Hepatocyte (in vitro differentiated cells): ENCODE measurements at places on chromosomes 12 and 14. TPM values are rescaled to one million over a fixed set of nuclear protein-coding genes. Genes with fewer than 3 reads are reported as not detected.

GRCh38 chr12:19158923-19159322, 29.4 kb downstream of the PLEKHA5 start:
- no peak for DNase-seq
- no peak overlapping the region for H3K4me3 ChIP-seq
- no peak overlapping the region for H3K27ac ChIP-seq
- H3K27me3 ChIP-seq: no peaks in the 10 kb centered on the region
- peaks cover 4% of the 10 kb centered on the region for H3K4me1 ChIP-seq
- no peaks in the 10 kb centered on the region for H3K36me3 ChIP-seq

IL22 gene
- total RNA-seq: not detected in 2 replicates

- H3K36me3 ChIP-seq: no peaks in the 10 kb centered on the region
- DNase-seq: no peak
- H3K27ac ChIP-seq: no peak within 1 kb of the TSS
- H3K4me3 ChIP-seq: no peak within 1 kb of the TSS
Observed at GRCh38 chr12:80443974-80444666, at the start of gene PTPRQ. PTPRQ (plus strand) TSS chr12:80444235; CDS start chr12:80444346, 111 bp downstream.

GRCh38 chr12:120678572-120678971, 8.4 kb upstream of the MLEC start:
- H3K27ac ChIP-seq: no peak overlapping the region
- no peak overlapping the region for H3K4me3 ChIP-seq
- H3K27me3 ChIP-seq: no peaks in the 10 kb centered on the region
- H3K36me3 ChIP-seq: no peaks in the 10 kb centered on the region

GRCh38 chr14:95452176-95452892, 64.1 kb downstream of the SYNE3 start:
- H3K27me3 ChIP-seq: no peaks in the 10 kb centered on the region
- no peaks in the 10 kb centered on the region for H3K4me1 ChIP-seq
- no peak overlapping the region for H3K4me3 ChIP-seq
- H3K36me3 ChIP-seq: no peaks in the 10 kb centered on the region
- H3K27ac ChIP-seq: no peak overlapping the region
- DNase-seq: no peak

HOXC12 gene
- not detected in 2 replicates for total RNA-seq

DNA sequence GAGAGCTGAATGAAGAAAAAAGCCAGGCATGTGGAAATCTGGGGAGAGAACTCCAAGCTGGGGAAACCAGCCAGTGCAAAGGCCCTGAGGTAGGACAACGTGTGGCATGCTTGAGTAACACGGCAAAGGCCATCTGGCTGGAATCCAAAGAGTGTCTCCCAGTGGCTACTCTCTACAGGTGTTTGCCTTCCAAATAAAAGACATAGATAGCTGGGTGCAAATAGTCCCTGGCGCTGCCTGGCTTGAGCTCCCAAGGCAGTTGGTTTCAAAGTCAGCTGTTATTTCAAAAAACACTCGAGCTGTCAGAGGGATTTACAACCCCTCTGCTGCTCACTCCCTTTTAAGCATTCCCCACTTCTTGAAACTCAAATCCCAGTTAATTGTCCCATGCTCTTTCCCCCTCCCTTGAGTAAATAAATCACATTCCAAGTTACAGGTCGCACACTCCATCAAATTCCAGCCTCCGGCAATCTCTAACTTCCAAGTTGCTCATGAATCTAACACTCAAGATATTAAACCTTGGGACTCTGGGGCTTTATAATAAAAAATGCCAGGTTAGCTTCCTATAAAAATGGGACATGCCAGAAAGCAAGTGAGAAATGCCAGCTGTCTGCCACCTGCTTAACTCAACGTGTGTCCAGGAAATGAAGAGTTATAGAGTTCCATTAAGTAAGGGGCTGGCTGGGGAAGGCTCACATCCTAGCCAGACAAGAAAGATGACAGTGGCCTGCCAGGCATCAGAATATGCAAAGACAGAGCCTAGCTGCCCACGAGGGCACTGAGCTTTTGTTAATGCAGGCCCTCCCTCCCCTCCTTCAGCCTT, 133.6 kb upstream of the NOS1 start:
- peaks cover 6% of the 10 kb centered on the region for H3K27me3 ChIP-seq
- H3K4me3 ChIP-seq: no peak overlapping the region
- DNase-seq: peak; percentile 51
- peaks cover 4% of the 10 kb centered on the region for H3K4me1 ChIP-seq
- no peaks in the 10 kb centered on the region for H3K36me3 ChIP-seq
- no peak overlapping the region for H3K27ac ChIP-seq

- H3K27me3 ChIP-seq: no peaks in the 10 kb centered on the region
- peak; percentile 67 for DNase-seq
- no peak overlapping the region for H3K27ac ChIP-seq
- H3K36me3 ChIP-seq: no peaks in the 10 kb centered on the region
- no peak overlapping the region for H3K4me3 ChIP-seq
- H3K4me1 ChIP-seq: no peaks in the 10 kb centered on the region
Observed at GRCh38 chr14:49303946-49304516, 282.1 kb downstream of the RPS29 start.

GRCh38 chr14:53327716-53328115, 174.6 kb upstream of the DDHD1 start:
- DNase-seq: no peak
- no peak overlapping the region for H3K4me3 ChIP-seq
- H3K27ac ChIP-seq: no peak overlapping the region
- H3K27me3 ChIP-seq: no peaks in the 10 kb centered on the region

DNA sequence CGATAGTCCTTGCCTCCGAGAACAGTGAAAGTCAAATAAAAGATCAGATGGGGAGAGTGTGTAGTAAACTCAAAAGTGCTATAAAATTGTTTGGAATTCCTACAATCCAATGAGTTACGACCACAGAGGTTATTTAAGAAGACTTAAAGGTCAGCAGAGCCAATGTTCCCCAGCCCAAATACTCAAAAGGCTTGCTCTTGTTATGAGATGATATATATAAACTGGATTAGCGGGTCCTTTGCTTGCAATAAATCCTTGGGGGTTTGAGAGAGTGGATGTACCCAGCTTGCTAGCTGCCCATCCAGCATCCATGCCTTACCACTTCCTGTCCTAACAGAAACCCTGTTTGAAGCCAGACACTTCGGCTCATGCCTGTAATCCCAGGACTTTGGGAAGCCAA, 29.0 kb upstream of the MED13L start:
- H3K4me1 ChIP-seq: no peaks in the 10 kb centered on the region
- no peaks in the 10 kb centered on the region for H3K27me3 ChIP-seq
- H3K27ac ChIP-seq: no peak overlapping the region
- no peak overlapping the region for H3K4me3 ChIP-seq
- H3K36me3 ChIP-seq: no peaks in the 10 kb centered on the region

DNA sequence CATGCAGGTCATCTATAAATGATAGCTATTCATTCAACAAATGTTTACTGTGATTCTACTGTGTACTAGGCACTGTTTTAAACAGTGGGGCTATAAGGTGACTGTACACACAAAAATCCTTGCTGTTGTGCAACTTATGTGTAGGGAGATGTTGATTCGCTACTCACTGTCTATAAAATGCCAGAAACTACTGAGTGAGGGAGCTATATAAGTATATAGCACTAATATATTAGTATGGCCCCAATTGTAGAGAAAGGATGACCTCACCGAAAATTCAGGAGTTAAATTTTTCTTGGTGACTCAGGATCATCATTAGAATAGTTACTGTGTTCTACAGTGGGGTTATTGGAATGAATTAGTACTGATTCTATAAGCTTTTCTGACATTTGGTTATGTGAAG, 117.4 kb downstream of the TGFB3 start:
- DNase-seq: no peak
- H3K27ac ChIP-seq: peak overlapping the region; percentile 2
- peaks cover 37% of the 10 kb centered on the region for H3K4me1 ChIP-seq
- no peaks in the 10 kb centered on the region for H3K36me3 ChIP-seq
- H3K27me3 ChIP-seq: no peaks in the 10 kb centered on the region

DNA sequence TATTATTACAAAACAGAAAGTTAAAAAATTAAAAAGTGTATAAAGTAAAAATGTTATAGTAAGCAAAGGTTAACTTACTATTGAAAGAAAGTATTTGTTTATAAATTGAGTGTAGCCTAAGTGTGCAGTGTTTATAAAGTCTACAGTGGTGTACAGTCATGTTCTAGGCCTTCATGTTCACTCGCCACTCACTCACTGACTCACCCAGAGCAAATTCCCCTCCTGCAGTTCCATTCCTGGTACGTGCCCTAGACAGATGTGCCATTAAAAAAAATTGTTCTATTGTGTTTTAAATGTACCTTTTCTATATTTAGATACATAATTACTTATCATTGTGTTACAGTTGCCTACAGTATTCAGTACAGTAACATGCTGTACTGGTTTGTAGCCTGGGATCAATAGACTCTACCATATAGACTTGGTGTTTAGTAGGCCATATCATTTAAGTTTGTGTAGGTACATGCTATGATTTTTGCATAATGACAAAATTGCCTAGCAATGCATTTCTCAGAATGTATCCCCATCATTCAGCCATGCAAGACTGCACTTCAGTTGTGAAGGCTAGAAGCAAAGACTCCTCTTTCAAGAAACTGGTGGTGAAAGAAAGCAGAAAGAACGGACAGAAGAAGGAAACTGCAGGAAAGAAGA, 100.6 kb downstream of the DACT1 start:
- H3K4me3 ChIP-seq: no peak overlapping the region
- DNase-seq: no peak
- H3K27ac ChIP-seq: peak overlapping the region; percentile 6
- H3K36me3 ChIP-seq: no peaks in the 10 kb centered on the region
- H3K4me1 ChIP-seq: no peaks in the 10 kb centered on the region

- H3K27ac ChIP-seq: no peak overlapping the region
- no peaks in the 10 kb centered on the region for H3K36me3 ChIP-seq
- no peaks in the 10 kb centered on the region for H3K27me3 ChIP-seq
Observed at GRCh38 chr14:65922142-65922541, 509.6 kb downstream of the FUT8 start.

GRCh38 chr12:101927999-101928398, 50.6 kb downstream of the DRAM1 start:
- H3K36me3 ChIP-seq: no peaks in the 10 kb centered on the region
- no peaks in the 10 kb centered on the region for H3K4me1 ChIP-seq
- no peak for DNase-seq

- H3K4me3 ChIP-seq: peak within 1 kb of the TSS; percentile 57
- H3K27me3 ChIP-seq: peaks cover 53% of the 10 kb centered on the region
- H3K4me1 ChIP-seq: no peaks in the 10 kb centered on the region
- no peaks in the 10 kb centered on the region for H3K36me3 ChIP-seq
- no peak within 1 kb of the TSS for H3K27ac ChIP-seq
- peak; percentile 55 for DNase-seq
Observed at GRCh38 chr12:65121049-65121955, at the start of gene WIF1. WIF1 (minus strand) TSS chr12:65121305; CDS start chr12:65121191, 114 bp downstream.

- H3K27me3 ChIP-seq: no peaks in the 10 kb centered on the region
- H3K4me1 ChIP-seq: no peaks in the 10 kb centered on the region
- DNase-seq: no peak
Observed at GRCh38 chr14:75333606-75334548, 55.2 kb downstream of the FOS start.

GRCh38 chr12:30930238-30930637, 3.7 kb downstream of the TSPAN11 start:
- no peaks in the 10 kb centered on the region for H3K36me3 ChIP-seq
- H3K27me3 ChIP-seq: peaks cover 25% of the 10 kb centered on the region
- H3K4me3 ChIP-seq: no peak overlapping the region
- peaks cover 15% of the 10 kb centered on the region for H3K4me1 ChIP-seq
- no peak overlapping the region for H3K27ac ChIP-seq

DNA sequence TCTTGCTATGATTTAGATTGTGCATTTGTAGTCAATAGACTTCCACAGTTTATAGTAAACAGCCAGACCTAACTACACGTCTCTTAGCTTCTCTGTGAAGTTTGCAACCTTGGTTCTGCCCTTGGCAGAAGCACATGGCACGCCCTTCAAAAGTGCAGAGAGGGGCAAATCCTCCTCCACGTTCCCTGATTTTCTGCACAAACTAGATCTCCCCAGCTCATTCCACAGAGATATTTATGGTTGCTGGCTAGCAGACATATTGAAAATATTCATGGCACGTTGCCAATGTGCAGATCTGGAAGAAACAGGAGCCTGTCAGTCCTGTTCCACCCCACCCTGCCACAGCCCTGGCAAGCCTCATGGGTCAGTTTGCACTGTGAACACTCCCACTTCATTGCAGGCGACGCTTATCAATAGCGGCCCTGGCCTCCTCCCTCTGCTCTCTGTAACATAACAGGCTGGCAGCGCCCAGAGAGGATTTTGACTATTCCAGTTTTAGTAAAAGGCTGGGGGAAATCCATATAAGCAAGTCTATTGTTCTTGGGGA, 6.5 kb upstream of the LGALS3 start:
- peaks cover 73% of the 10 kb centered on the region for H3K4me1 ChIP-seq
- peak overlapping the region; percentile 91 for H3K27ac ChIP-seq
- peak; percentile 81 for DNase-seq
- no peak overlapping the region for H3K4me3 ChIP-seq
- no peaks in the 10 kb centered on the region for H3K36me3 ChIP-seq
- no peaks in the 10 kb centered on the region for H3K27me3 ChIP-seq

DNA sequence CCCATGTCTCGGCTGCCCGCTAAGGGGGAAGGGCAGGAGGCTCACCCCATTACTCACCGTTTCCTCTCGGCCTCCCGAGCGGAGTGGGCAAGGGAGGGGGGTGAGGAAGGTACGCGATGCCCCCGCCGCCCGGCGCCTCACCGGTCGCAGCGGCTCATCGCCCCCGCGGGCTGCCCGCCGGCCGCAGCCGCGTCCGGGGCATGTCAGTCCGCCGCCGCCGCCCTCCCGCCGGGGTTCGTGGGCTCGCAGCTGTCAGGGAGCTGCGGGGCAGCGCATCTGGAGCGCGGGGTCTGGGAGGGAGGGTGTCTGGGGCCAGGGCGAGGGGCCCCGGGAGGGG, 461 bp downstream of the SLC8A3 start:
- peak overlapping the region; percentile 81 for H3K4me3 ChIP-seq
- peak overlapping the region; percentile 54 for H3K27ac ChIP-seq
- H3K4me1 ChIP-seq: peaks cover 10% of the 10 kb centered on the region
- DNase-seq: no peak
- no peaks in the 10 kb centered on the region for H3K36me3 ChIP-seq

GRCh38 chr12:2691345-2692071, 103.3 kb upstream of the FKBP4 start:
- peak overlapping the region; percentile 33 for H3K4me3 ChIP-seq
- no peaks in the 10 kb centered on the region for H3K27me3 ChIP-seq
- H3K27ac ChIP-seq: no peak overlapping the region
- peaks cover 4% of the 10 kb centered on the region for H3K4me1 ChIP-seq
- no peaks in the 10 kb centered on the region for H3K36me3 ChIP-seq

LMO3 gene
- 13.5 and 22.5 TPM in 2 replicates for total RNA-seq

SERPINA10 gene
- 19.1 and 23.0 TPM in 2 replicates for total RNA-seq

ACSS3 gene
- 18.8 and 31.4 TPM in 2 replicates for total RNA-seq

DNA sequence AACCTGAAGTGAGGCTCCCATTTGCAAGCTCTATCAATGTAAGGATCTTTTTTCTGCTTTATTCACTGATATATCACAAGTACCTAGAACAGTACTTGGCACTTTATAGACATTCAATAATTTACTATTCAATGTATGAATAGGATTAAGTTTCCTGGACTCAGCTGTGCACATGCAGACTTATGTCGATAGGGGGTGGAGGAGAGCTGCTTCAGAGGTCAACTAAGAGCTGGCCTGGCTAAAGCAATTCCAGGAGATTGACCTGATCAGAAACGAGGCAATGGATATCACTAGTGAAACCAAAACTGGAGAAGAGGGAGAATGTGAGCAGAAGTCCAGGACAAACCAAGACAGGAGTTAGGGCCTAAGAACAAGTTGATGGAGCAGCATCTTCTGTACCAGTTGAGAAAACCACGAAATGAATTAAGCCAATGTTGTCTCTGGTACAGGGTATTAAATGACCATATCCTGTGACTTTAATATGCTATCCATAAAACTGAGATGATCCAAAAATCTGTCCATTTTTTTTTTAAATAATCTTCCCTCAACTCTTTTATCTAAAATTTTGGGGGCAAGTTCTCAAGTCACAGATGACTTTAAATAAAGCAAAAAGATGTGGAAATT, 169.2 kb downstream of the PIK3C2G start:
- peak; percentile 69 for DNase-seq
- no peaks in the 10 kb centered on the region for H3K36me3 ChIP-seq
- no peaks in the 10 kb centered on the region for H3K4me1 ChIP-seq
- no peaks in the 10 kb centered on the region for H3K27me3 ChIP-seq
- no peak overlapping the region for H3K4me3 ChIP-seq
